ENCODE measurements at places on chromosomes 1 and 21.

DNA sequence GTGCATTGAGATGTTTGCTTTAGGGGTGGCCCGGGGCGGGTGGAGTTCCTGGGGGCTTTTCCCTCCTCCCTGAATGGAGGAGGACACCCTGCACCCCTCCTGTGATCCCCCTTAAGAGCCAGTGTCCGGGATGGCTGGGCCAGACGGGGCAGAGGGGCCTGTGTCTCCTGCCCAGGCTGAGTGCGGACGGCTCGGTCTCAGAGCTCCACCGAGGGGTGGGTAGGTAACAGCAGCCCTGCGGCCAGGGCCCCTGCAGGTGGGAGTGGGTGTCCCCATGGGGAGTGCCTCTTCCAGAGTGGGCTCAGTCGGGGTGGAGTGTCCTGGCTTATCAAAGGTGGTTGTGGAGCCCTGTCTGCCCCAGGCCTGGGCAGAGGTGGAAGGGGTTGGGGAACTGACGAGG, 23.1 kb downstream of the TP73 start:
- no peak for DNase-seq

GRCh38 chr1:10957133-10957532, 55.3 kb upstream of the TARDBP start:
- DNase-seq: no peak

- DNase-seq: no peak
These were observed 22.2 kb upstream of the GBP1 start for GRCh38 chr1:89087241-89087640.

DNA sequence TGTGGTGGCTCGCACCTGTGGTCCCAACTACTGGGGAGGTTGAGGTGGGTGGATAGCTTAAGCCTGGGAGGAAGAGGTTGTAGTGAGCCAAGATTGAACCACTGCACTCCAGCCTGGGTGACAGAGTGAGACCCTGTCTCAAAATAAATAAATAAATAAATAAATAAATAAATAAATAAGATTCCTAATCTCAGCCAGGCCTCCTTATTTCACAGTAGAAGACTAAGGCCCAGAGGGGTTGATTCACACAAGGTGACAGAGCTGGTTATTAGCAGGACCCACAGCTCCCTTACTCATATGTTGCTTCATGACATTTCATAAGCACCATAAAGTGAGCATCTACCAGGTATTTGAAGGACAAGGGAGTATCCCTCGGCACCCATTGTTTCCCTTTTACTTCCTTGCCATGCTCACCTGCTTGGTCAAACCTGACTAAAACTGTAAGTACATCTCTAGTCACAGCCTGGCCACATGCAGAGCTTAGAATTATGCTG, 32.7 kb downstream of the ALG14 start:
- DNase-seq: no peak

- DNase-seq: no peak
These were observed 4.8 kb downstream of the RUNX3 start for GRCh38 chr1:24925082-24925779.

DNA sequence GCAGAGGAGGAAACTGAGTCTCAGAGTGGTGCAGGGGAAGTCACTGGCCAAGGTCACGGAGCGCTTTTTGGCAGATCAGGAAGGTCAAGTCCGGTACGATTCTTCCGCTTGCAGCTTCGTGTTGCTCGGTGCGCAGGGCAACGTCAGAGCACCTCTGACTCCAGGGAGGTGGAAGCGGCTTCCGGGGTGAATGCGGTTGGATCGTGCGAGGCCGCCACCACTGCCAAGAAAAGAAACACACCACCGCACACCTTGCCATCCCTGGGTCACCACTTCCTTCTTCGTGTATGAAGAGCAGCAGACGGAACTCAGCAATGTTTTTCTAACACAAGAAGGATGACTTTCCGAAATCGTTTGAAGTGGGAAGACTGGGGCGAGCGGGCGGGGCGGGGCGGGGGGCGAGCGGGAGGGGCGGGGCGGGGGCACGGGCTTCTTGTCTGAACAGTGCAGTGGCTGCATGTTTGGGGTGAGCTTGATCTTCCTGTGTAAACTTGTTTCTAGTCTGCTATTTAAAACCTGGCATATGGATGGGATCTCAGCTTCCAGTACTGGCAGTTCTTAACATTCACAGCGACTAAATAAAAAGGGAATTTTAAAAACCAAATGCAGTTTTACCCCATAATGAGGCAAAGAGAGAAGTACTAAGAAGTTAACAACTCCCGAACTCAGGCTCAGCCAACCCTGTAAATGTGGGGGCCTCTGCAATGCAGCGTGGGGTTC, 300.0 kb downstream of the RRAGC start:
- DNase-seq: no peak

DNA sequence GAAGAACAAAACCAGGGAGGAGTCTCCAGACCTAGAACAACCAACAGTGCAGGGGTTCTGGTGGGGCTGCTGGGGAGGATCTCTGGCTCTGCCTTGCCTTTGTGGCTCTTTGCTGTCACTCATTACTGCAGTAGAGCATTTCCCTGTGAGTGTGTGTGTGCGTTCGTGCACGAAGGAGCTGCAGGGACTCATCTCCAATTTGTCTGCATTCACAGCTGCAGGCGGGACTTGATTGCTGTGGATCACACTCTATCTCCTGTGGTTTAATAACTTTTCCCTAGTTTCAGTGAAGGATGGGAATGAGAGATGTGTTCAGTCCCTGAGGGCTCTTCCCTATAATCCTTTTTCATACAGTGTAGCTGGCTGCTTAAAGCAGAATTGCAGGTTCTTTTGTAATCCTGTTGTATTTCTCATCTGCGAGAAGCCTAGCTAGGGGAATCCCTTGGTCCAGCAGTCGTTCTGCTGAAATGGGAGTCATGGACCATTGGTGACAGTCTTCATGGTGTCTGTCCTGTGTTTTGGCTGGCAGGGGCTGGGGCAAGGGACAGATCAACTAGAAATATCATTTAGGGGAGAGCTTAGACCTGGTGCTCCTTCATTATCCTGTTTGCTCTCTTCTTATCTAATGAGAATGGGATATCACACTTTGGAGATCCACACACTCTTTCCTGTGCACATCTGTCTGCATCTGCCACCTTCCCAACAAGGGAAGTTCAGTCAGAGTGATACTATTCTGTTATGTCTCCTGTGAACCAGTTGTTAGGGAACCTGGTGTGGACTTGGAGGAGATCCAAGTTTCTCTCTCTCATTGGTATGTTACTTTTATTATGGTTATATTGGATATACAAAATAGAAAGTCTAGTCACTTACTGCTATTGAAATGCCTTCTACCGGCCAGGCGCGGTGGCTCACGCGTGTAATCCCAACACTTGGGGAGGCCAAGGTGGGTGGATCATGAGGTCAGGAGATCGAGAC, 3.0 kb downstream of the PCP4L1 start:
- DNase-seq: no peak

DNA sequence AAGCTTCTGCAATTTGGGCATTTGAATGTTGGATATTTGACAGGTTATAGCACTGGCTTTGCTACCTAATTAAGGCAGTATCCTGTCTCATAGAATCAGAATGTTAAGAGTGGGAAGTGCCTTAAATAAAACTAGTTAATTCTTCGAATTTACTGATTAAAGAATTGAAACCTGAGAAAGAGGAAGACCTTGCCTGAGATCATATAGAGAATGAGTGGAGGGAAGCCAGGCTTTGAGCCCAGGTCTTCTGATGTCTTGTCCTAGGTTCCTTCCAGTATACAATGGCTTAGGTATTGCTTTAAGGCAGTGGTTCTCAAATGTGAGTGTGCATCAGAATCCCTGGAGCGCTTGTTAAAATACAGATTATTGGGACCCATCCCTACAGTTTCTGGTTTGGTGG, 20.9 kb upstream of the SH3BGRL3 start:
- no peak for DNase-seq

GRCh38 chr1:53368314-53369033, 40.6 kb upstream of the LRP8 start:
- no peak for DNase-seq

GRCh38 chr1:43934101-43934985, 742 bp downstream of the ARTN start:
- DNase-seq: peak; percentile 20

- no peak for DNase-seq
These were observed 1.9 kb downstream of the C1orf198 start for GRCh38 chr1:230866171-230867070.

- DNase-seq: peak; percentile 41
These were observed 5.1 kb upstream of the CLEC20A start for GRCh38 chr1:178501705-178502329.

DNA sequence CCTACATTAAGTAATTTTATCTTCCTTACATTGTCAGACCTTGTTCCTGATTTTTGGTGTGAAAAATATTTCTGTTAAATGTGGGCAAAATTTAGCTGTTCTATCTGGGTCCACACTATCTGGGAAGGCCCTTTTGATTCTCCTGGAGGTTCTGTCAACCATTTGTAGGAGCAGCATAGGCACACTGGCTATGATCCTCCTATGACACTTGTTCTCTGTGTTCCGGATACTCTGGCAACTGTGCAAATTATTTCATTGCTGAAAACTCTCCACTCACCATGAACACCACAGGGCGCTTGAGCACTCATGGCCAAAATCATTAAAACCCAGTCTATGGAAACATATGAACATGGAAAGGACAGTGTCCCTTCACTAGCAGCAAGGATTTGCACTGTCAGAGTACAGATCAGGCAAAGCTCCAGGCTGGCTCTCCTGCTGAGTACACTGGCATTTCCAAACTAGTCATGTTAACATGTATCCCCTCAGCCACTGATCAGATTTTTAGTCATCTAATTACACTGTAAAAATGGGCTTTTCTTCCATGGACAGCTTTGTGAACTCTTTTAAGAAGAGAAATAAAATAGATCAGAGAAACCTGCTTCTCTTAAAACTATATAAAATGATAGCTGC, 43.9 kb upstream of the SGIP1 start:
- no peak for DNase-seq

- DNase-seq: no peak
These were observed 254.1 kb downstream of the TRABD2B start for GRCh38 chr1:47742890-47743760.

DNA sequence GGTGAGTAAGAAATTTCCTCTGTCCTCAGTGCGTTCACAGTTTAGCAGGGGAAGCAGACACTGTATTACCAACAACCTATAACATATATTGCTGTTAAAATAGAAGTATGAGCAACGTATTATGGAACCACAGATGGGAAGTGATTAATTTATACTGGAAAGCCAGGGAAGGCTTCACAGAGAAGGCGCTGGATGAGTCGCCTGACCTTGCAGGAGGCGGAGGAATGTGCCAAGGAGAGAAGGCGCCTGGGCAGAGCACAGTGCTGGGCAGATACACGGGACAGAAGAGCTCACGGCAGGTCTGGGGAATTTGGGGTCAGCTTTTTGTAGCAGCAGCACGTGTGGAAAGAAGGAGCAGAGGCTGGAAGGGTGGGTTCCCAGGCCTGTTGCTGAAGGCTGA, 116.3 kb downstream of the DHRS3 start:
- DNase-seq: no peak

DNA sequence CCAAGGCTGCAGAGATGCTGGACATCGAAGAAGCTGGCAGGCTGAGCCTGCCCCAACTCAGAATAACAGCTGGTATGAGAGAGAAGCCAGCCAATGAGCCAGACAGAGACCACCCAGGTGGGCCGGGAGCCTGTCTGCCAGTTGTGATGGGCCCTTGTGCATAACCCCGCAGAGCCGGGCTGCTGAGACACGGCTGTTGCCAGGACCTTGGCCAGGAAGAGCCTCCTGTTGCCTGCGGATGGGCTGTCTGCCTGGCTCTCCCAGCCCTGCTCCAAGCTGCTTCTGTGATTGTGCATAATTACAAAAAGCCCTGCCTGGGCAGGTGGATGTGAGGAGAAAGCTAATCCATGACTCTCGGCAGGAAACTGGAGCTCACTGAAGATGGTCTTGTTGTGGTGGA, 126.5 kb downstream of the CAPN8 start:
- peak; percentile 64 for DNase-seq

- no peak for DNase-seq
These were observed 14.6 kb upstream of the COL16A1 start for GRCh38 chr1:31718327-31718897.

DNA sequence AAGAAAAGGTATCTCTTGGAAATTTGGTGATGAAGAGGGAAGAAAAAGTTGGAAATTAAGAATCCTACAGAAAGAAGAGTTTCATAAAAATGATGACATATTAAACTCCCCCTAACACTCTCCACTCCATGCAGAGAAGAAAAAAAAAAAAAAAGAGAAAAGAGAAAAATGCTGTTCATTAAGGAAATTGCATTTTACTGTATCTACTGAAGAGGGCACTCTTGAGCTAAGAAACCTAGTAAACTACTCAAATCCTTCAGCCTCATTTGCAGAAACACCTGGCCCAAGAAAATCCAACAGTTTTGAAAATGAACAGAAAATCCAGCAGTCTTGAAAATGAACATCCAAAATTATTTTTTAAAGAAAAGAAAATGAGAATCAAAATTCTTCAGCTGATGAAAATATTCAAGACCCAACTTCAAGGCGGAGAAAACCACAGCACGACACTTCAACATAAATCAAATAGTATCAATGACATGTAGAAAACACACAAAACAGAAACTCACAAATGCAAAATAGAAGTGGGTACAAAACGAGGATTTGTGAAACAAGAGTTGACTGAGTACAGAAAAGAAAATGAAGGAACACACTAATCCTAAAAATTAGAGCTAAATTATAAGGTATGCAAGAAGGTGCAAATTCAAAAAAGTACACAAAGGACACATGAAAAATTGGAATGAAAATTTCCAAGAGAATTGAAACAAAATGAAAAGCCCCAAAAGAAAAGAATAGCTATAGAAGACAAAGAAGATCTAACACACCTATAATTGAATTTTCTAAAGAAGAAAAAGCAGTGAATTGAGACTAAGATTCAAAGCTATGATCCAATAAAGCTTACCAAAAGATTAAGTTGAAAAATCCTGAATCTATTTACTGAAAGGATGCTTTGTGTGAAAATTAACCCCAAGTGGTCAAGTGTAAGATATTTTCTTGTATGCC, 73.2 kb upstream of the DNAJC6 start:
- DNase-seq: peak; percentile 69

GRCh38 chr1:155323729-155324036, 3.0 kb downstream of the RUSC1 start:
- DNase-seq: peak; percentile 87

DNA sequence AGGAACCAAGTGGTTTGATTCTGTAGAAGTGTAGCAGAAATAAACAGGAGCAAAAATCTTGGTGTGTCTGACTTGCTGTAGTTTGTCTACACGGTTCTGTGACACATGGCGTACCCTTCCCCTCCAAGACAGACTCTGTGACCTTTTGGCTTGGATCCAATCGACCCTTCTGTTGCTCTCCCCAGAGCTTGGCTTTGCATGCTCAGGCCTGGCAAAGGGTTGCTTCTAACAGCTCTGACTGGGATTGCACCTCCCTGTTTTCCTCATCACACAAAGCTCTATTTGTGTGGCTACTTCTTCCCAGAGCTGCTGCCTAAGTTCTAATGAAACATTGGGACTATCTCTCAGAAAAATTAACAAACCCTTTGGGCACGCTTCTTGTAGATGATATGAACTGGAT, 24.0 kb downstream of the NGF start:
- DNase-seq: no peak

GRCh38 chr1:28295936-28296335, 32.9 kb upstream of the MED18 start:
- DNase-seq: no peak

DNA sequence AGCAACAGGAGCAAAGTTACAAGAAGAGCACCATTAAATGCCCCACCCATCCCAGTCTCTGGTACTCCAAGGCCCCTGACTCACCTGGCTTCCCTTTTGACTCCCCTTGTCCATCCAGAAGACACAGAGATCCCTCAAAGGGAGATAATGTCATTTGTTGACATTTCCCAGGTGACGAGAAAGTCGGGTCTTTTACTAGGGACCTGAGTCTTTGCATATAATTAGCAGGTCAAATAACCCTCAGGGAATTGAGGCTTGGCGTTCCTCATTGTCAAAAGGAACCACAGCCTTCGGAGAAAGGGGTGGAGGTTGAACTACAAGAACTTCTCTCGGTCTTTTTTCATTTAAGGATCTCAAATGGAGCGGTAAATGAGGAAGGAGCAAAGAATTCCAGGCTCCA, 133.2 kb downstream of the PROX1 start:
- DNase-seq: no peak

Measured in NCI-H1694 treated with DMSO at 0.1 percent for 48 hours (cell line).